ENCODE measurements at places on chromosomes 3 and 15. TPM values are rescaled to one million over a fixed set of nuclear protein-coding genes. Genes with fewer than 3 reads are reported as not detected.

The ADIPOQ gene
- not detected for polyA plus RNA-seq

The CLRN1 gene
- not detected for polyA plus RNA-seq

The SLC28A2 gene
- not detected for polyA plus RNA-seq

The THAP10 gene
- polyA plus RNA-seq = 2.7 TPM

The PCLAF gene
- 93.8 TPM for polyA plus RNA-seq

The FHIT gene
- polyA plus RNA-seq = 0.17 TPM

The NLGN1 gene
- polyA plus RNA-seq = 1.7 TPM

The DUOX1 gene
- polyA plus RNA-seq = not detected

The SPINT1 gene
- polyA plus RNA-seq = 0.94 TPM

The CCDC39 gene
- polyA plus RNA-seq = not detected

The RAB6B gene
- 2.3 TPM for polyA plus RNA-seq

The THBS1 gene
- polyA plus RNA-seq = 686 TPM

The CPOX gene
- polyA plus RNA-seq = 19.6 TPM

The SPTBN5 gene
- 0.30 TPM for polyA plus RNA-seq

The HDAC11 gene
- polyA plus RNA-seq = 7.5 TPM

The ZCWPW2 gene
- 0.76 TPM for polyA plus RNA-seq

DNA sequence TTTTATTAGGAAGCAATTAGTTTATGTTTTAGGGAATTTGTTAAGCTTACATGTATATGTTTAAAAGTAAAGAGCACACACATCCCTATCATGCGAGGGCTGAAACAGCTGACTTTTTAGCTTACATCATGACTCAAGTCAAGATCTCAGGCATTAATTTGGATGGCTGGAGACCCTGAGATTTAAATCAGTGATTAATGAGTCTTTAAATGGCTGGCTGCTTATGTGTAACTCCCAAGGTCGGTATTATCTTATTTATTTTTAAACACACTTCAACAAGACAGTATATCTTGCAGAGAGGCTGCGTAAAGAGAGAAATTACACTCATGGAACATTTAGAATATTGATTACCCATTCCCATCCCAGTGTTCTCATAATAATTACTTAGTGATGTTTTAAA lies 169.4 kb downstream of the KBTBD8 start:
- no peak for DNase-seq

DNA sequence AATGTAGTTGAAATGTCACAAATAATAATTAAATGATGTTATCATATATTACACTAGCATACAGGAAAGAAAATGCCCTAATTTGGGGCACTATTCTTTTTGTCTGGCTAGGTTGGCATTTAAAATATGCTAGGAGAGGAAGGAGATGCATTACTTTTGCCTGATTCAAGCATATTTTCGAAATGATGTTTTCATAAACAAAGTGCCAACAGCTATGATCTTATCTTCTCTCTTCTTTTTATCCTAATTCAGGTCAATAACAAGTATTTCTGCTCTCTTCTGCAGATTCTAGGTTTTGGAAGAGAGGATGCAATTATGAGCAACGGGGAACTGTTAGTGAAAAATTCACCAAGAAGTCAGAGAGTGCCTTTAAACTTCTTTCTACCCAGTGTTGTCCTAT lies 55.8 kb upstream of the NR2F2 start:
- no peak for DNase-seq

GRCh38 chr3:104458657-104459056 lies 908.1 kb upstream of the ALCAM start:
- no peak for DNase-seq

GRCh38 chr15:79168922-79169456 lies 78.4 kb upstream of the RASGRF1 start:
- no peak for DNase-seq

DNA sequence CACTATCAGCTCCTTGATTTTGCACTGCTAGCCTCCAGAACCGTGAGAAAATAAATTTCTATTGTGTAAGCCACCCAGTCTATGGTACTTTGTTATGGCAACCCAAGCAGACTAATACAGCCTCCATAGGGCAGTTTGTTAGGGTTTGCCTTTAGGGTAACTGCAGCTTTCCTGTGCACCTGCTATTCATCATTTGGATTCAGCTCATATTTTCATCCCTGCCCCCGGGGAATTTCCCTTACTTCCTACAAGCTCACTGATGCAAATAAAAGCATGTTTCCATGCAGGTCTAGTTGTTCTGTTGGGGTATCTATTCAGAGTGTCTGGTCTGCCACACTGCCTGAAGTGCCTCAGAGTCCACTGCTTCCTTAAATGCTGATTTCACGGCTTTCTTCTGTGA lies 48.6 kb upstream of the ATOSA start:
- DNase-seq = no peak

GRCh38 chr15:59694779-59695178 lies 5.7 kb upstream of the BNIP2 start:
- DNase-seq = no peak

- DNase-seq = no peak
These were observed 354.2 kb upstream of the TBL1XR1 start for GRCh38 chr3:177551431-177551836.

GRCh38 chr15:38263996-38264395 lies 11.4 kb downstream of the SPRED1 start:
- DNase-seq = peak; percentile 57

- DNase-seq = no peak
These were observed 187.1 kb downstream of the RAP2B start for GRCh38 chr3:153349108-153349499.

DNA sequence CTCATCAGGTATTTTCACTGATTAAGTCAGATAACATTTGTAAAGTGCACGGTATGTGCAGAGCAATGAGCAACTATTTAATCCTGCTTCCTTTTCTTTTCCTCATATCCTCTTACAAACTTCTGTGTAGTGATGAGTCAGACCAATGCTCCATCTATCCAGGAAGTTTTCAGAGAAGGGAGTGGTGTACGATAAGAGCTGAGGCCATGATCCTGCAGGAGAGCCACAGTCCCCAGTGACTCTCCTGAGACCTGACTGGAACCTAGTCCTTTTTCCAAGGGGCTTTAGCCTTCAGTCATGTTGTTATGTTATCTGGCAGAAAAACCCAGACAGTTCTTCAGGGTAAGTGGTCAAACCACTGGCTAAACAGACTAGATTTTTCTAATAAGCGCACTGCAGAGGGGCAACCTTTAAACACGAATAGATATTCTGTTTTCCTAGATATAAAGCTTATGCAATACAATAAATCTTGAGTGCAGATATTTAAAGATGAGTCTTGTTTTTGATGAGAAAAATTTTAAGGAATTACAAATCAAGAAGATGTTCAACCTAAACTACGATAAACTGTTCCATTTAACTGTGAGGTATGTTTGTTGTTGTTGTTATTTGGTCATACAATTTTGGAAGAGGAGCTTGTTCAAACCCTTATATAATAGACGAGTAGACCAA lies 110.5 kb upstream of the RAP2B start:
- no peak for DNase-seq

DNA sequence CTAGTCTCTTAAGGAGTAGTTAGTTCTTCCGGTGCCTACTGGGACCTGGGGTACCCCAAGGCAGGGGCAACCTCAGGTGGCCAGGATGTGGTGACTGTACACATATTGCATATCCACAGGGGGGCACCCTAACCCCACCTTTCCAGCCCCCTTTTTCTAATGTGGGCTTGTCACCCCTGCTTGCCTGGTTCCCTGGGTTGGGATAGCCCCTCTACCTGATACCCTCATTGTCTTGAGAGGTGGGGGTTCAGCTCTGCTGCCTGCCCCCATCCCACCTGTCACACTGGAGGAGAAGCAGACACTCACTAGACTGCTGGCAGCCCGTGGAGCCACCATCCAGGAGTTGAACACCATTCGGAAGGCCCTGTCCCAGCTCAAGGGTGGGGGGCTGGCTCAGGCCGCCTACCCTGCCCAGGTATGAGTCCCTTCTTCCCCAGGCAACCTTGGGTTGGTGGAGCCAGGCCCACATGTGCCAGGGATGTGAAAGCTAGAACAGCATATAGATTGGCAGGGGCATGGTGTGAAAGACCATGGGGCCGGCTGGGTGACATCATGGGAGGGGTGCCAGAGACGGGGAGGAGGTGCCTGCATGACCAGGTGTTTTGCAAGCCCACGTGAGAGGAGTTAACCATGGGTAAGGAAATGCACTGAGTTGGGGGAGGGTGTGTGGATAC lies 4.0 kb downstream of the GLYCTK start:
- DNase-seq = no peak

GRCh38 chr3:51970606-51971300 lies 3.1 kb downstream of the ABHD14B start:
- DNase-seq = no peak

GRCh38 chr3:141686466-141687291 lies 51.4 kb upstream of the RNF7 start:
- DNase-seq = no peak

GRCh38 chr3:58049143-58049785 lies 41.0 kb downstream of the FLNB start:
- DNase-seq = no peak

GRCh38 chr15:41281236-41281635 lies 50.2 kb downstream of the CHP1 start:
- peak; percentile 69 for DNase-seq

DNA sequence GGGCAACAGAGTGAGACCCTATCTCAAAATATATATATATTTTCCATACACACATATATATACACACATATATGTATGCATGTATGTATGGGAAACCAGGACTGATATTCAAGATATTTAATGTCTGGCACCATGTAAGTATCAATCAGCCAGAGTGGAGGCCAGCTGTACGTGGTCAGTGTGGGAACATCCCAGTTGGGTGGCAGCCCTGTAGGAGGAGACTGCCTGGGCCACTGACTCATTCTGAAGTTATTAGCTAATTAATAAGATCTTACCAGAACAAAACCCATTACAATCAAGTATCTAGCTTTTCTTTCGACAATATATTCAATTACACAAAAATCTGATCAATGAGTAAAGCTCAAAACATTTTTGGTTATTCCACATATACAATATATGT lies 85.1 kb upstream of the OCA2 start:
- DNase-seq = no peak

DNA sequence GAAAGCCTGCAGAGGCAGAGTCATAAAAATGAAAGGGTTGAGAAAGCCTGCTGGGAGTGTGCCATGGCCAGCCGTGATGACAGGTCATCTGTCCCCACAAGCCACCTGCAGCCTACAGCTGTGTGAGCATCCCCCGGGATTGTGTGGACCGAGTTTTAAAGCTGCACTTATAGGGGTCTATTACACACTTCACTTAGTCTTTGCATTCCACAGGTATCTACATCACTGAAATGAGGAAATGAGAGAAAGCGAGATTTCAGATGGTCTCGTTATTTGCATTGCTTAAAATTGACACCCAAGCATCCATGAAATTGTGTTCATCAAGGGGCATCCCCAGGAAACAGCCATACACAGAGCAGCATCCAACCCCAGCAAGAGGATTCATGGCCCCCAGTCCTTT lies 137.6 kb upstream of the TRIM42 start:
- no peak for DNase-seq

DNA sequence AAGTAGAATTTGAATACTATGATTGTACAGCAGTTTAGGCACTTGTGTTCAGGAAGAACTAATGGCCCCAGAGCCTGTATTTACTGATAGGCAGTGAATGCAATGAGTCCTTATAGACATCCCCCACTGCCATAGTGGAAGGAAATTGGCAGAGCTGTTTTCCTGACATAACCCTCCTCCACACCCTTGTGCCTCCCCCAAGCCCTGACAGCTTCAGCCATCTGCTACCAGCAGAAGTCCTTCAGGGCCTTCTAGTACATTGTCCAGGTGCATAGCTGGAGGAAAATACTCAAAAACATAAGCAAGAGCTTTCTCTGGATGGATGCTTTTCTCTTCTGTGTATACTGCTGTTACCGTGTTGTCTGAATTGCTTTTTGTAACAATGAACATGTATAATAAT lies 20.6 kb downstream of the ARHGAP31 start:
- DNase-seq = no peak

DNA sequence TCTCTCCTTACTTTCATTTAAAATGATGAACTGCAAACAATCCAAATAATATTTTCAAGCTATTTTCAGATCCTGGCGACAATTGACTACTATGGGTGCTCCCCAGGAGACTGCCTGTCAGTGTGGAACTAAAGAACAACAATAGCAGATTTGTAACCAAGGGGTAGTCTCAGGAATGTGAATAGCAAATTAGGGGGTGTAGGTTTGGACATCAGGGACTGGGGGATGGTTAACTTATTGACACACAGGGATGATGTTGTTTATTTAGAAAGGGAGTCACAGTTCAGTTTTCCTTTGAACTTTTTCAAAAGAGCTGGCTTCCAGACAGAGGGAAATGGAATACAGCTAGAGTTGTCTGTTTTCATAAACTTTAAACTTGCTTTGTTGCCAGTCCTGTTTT lies 229.8 kb downstream of the LRTM1 start:
- no peak for DNase-seq

- no peak for DNase-seq
These were observed 31.1 kb downstream of the DGKG start for GRCh38 chr3:186330772-186331460.

- no peak for DNase-seq
These were observed 21.2 kb downstream of the ATP11B start for GRCh38 chr3:182814419-182815062.

DNA sequence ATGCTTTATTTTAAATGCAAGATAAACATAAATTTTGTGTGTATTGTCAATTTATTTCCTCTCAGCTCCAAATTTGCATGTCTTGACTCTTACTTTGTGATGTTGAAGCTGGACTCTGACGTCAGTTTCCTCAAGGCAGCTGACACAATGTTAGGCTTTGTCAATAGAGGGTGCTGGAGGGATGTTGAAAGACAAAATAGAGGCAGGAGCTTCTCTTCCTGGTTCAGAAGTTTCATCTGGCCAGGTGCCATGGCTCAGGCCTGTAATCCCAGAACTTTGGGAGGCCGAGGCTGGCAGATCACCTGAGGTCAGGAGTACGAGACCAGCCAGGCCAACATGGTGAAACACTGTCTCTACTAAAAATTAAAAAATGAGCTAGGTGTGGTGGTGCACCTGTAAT lies 408.6 kb downstream of the GBE1 start:
- DNase-seq = no peak

DNA sequence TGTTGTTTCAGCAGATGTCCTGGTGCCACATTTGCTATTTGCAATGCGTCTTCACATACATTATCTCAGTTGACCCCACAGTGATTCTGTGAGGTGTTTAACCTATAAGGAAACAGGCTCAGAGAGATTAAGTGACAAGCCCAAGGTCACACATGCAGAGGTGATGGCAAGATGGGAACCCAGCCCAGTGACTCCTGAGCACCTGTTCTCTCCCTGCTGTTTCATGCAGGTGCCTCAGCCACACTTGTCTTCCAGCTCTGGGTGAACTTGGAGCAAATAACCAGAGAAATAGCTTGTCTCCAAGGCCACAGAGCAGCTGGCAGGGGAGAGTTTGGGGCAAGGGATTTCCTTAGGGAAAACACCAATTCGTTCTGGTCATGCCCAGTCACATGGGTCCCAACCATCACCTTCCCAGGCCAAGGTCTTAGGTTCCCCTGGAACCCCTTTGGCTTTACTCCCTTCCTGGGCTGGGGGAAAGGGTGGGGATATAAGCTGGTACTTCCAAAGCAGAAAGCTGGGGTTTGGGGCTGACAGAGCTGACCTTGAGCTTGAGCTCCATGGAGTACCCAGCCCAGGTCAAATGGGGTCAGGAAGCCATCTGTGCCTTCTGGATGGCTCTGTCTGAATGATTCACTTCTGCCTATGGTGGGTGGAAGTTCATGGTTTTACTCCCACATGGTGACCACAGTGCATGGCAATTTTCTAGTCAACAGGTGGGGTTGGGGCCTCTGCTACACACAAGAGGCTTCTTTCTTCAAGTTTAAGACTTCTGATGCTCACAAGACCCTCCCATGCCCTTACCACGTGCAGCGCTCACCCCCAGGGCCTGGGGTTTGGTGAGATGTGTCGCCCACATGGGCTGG lies 22.4 kb downstream of the LIPC start:
- DNase-seq = no peak

GRCh38 chr3:72724070-72724469 lies 124.2 kb downstream of the SHQ1 start:
- no peak for DNase-seq
